BE2C (cell line): ENCODE measurements at places on chromosomes 5 and 9.

DNA sequence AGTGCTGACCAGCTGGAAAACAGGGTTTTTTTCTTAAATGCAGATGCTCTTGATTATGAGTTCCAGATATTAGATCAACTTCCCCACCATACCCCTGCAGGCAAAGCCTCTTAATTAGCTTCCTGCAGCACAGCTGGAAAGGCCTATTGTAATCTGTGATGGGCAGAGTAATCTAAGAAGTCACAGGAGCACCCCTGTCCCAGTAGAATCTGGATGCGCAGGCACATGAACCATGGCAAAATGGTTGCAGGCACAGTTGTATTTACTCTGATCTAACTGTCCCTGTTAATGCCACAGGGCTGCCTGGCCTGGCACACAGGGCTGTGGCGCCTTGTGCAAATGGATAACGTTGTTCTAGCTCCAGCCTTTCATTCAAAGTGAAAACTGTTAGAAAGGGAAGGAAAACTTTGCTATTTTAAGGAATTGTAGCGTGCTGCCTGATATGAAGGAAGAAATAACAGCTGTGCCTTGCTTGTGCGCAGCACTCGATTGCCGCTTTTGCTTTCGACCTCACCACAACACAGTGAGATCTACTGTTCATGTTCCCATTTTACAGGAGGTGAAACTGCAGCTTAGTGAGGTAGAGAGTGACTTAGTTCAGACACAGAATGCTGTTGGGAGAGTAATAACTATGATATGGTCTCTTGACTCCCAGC, 2.3 kb downstream of the TGFBI start:
- no peak for DNase-seq

GRCh38 chr5:10505517-10506095, 58.3 kb upstream of the ANKRD33B start:
- no peak for DNase-seq

DNA sequence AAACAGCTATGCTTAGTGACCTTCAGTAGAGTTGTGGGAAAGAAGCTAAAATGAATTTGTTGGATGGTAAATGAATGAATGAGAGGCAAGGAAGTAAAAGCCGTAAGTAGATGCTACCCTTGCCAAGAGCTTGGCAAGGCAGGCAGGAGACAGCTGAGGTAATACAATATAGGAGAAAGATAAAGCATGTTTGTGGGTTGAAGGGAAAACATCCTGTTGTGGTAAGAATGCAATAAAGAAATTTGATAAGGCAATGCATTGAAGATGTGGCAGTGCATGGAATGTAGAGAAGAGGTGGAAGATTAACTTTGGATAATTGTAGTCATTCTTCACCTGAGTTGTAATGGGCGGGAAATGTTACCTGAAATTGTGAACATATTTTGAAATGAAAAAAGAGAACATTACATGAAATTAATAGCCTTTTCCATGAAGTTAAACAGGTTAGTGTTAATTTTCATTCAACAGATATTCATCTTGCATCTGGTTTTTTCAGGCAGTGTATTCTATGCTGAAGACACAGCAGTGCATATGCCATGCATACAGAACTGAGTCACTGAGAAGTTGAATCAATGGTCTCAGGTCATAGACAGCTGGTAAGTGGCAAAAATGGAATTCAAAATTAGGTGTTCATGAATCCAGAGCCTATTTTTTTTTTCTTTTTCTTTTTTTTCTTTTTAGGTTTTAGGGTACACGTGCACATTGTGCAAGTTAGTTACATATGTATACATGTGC, 43.4 kb upstream of the SPINK5 start:
- no peak for DNase-seq

- DNase-seq: no peak
These were observed 84.2 kb downstream of the KCNT1 start for GRCh38 chr9:135786146-135786690.

GRCh38 chr9:115575147-115575546, 457.2 kb upstream of the TNC start:
- DNase-seq: no peak

DNA sequence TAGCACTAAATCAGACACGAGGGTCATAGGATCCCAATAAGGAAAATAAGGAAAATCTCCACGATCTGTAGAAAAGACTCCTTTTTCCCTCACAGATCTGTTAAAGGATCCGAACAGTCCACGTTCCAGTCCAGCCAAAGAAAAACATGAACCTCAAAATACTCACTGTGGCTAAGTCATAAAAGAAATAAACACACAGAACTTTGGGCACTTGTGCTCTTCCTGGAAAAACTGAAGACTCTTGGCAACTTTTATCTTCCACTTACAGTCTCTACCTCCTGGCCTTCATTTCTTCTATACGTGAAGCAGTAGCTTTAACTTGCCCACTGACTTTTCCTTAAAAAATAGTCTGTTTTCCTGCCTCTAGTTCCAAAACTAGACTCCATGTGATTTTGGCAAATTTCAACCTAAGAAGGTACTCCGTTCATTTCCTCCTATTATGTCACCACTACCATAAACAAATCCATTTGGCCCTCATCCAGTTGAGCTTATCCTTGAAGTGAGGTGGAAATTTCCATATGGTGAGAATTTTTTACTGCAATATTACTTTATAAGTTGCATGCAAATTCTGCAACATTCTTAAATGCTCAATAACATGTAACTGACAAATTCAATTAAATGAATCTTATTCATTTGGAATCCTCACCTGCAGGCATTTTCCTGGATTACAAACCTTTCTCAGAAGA, 5.3 kb upstream of the LHFPL2 start:
- DNase-seq: no peak
